ENCODE measurements at places on chromosomes 1 and 21.

GRCh38 chr1:200558866-200559459 is 61.6 kb downstream of the KIF14 start:
- no peak for DNase-seq

- no peak for DNase-seq
These were observed 403.0 kb upstream of the USP24 start for GRCh38 chr1:55618199-55618598.

DNA sequence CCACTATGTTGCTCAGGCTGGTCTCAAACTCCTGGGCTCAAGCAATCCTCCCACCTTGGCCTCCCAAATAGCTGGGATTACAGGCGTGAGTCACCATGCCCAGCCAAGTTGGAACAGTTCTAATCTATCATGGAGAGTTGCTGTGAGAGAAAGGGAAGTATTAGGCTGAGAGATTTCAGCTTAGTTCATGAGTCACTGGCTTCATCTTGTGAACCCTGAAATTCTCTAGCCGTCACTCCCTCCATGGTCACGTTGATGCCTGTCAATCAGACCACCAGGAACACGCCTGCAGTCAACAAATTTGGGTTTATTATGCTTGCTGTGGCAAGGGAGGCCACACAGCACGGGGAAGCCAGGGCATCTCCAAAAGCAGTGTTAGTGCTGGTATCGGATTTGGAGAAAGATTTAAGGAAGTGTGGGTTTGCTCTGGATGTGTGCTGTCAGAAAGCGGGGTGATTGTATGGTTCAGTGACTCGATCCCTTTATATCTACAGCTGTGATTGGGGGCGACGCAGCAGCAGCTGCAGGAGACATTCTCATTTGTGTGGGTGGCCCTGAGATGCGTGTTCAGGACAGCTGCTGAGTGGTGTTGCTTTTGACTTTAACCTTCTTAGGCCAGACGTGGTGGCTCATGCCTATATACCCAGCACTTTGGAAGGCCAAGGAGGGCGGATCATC is 18.7 kb downstream of the UQCRHL start:
- no peak for DNase-seq

- no peak for DNase-seq
These were observed at the start of gene FMO2 for GRCh38 chr1:171185091-171185490. FMO2 (plus strand) TSS chr1:171185300; CDS start chr1:171185714, 414 bp downstream.

GRCh38 chr1:11487196-11487751 is 8.3 kb downstream of the DISP3 start:
- no peak for DNase-seq

DNA sequence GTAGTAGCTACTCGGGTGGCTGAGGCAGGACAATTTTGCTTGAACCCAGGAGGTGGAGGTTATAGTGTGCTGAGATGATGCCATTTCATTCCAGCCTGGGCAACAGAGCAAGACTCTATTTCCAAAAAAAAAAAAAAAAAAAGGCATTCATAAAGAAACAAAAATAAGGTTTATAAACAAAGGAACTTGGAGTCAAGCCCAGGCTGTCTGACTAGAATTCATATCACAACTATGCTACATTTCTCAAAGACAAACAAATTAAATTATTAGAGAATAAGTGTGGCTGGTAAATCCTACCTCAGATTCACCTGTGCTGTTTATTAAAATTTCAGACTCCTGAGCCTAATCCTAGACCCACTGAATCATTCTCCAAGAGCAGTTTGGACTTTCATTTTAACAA is 4.2 kb downstream of the GCLM start:
- no peak for DNase-seq

DNA sequence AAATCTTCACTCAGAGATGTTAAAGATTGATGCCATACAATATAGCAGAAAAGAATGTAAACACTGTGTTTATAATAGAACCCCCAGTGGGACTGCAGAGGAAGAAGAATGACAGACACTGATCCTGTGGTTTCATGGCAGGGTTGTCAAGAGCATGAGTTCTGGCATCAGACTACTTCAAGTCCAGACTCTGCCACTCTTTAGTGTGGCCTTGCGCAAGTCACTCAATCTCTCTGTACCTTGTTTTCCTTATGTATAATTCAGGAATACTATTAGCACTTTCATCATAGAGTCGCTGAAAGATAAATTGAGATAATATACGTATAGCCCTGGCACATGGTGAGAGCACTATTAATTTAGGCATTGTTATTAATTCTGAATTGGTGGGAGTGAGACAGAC is 38.5 kb upstream of the BCL9 start:
- no peak for DNase-seq

DNA sequence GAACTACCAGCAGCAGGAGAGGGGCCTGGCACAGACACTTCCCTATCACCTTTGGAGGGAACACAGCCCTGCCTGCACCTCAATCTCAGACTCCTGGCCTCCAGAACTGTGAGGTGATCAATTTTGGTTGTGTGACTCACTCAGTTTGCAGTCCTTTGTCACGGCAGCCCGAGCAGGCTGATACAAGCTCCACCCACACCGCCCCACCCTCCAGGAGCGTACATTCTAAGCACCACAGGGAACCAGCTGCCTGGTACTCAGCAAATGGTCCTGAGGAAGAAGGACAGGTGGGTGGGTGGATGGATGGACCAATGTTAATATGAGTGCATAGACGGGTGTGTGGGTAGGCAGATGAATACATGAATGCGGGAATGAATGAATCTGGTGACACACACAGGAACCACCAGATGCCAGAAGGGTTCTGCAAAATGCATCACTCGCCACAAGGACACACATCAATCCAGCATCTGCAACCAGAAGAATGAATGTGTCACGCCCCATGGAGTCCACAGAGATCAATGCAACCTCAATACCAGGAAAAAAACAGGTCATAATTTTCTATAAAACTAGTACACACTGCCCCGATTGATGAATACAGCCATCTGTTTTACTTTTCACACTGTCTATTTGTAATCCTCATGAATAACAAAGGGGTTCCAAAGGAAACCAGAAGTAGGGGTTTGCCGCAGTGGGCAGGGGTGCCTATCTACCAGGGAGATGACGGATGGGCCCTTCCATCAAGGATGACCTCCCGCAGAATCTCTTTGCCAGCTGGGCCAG is 284.5 kb downstream of the NPHP4 start:
- DNase-seq: no peak

GRCh38 chr1:94095112-94095637 is 25.8 kb downstream of the ABCA4 start:
- peak; percentile 12 for DNase-seq

DNA sequence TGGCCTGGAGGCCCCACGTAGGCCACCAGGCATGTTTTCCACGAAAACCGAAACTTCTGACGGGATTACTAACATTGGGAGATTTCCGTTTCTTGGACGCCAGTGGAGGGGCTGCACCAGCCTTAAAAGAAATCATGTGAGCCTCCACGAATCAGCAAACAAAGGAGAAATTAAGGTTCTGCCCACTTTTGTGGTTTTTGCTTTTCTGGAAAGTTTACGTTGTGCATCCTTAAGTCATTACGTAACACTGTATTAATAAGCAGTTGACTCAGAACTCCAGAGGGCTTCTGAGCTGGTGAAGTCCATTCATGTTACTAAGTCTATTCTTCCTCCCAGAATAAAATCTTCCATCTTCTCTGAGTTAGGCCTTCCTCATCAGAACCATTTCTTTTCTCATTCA is 168.5 kb downstream of the PSMG1 start:
- DNase-seq: no peak

DNA sequence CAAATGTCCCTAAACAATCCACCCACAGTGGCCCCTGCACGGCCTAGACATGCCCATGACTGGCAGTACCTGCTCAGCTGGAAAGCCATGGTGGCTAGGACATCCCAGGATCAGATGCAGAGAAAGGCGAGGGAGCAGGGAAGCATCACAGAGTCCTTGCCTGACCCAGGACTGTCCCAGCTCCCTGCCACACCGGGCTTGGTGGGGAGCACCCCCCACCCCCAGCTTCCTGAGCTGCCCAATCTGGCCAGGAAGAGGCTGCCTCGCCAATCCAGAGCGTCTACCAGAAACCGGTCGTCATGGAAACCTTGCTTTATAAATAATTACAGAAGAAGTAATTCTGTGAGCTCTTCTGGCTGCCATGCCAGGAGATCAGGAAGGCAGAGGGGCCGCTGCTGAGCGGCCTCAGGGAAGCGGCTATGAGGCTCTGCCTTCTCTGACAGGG is 34.8 kb downstream of the ACOT7 start:
- no peak for DNase-seq

GRCh38 chr1:53517821-53518352 is 58.7 kb downstream of the DMRTB1 start:
- no peak for DNase-seq

- peak; percentile 3 for DNase-seq
These were observed 383.5 kb downstream of the OMA1 start for GRCh38 chr1:58162952-58163550.

- no peak for DNase-seq
These were observed 3.6 kb upstream of the SPRR3 start for GRCh38 chr1:152997901-152998300.

- no peak for DNase-seq
These were observed 365.0 kb downstream of the LTN1 start for GRCh38 chr21:28627691-28628090.

GRCh38 chr1:246782120-246782900 is 58.1 kb downstream of the SCCPDH start:
- DNase-seq: no peak

- DNase-seq: no peak
These were observed 66.1 kb downstream of the FASLG start for GRCh38 chr1:172724765-172725613.

DNA sequence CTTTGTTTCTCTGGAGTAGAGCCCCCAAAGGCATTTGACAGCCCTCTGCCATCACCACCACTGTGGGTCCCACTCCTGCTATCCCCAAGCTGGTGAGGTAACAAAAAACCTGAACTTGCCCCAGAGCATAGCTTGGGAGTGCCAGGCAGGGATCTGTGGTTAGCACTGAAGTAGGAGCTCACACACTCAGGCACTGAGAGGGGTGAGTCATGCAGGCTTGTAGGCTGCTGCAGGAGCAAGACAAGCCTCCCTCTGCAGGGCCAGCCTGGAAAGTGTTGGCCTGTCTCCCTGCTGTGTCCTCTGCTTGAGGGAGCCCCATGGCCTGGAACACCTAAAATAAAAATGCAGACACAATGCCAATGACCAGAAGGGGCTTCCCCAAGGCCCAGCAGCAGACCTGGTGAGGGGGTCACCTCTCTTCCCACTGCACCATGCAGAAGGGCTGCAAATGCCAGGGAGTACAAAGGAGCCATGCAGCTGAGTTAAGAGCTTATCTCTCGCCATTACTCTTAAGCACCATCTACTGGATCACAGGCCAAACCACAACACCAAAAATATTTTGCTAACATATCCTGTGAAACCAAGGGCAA is 108.9 kb upstream of the POGK start:
- DNase-seq: no peak

- DNase-seq: no peak
These were observed 198.0 kb downstream of the GRIK3 start for GRCh38 chr1:36836196-36836883.

GRCh38 chr1:85453640-85454194 is 11.2 kb downstream of the DDAH1 start:
- no peak for DNase-seq

DNA sequence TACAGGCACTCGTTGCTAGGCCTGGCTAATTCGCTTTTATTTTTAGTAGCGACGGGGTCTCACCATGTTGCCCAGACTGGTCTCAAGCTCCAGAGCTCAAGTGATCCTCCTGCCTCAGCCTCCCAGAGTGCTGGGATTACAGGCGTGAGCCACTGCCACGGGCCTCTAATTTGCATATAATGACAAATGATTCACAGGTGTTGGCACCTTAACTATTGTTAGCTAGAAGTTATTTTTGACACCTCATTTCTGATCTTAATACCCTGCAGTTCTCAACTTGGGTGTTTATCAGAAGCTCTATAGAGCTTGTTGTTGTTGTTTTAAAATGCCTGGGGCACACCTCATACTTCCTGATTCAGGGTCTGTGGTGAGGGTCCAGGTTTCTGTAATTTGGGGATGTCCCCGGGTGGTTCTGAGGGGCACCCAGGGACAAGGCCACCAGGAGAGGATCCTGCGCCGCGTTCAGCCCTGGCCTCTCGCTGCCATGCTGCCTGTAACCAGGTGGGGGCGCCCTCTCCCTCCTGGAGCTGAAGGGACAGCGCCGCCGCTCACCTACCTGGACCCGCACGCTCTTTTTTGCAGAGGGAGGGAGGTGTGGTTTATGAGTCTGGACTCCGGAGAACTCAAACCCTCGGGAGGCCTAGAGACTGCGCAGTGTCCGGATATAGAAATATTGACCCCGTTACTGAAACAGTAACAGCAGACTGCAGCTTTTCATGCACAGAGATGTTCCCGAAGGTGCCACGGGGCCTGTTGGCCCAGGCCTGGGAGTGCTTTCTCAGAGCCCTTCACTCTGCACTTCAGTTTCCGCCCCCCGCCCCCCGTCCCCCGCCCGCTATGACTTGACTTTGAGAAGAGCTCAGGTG is 23.0 kb upstream of the NEK2 start:
- no peak for DNase-seq

DNA sequence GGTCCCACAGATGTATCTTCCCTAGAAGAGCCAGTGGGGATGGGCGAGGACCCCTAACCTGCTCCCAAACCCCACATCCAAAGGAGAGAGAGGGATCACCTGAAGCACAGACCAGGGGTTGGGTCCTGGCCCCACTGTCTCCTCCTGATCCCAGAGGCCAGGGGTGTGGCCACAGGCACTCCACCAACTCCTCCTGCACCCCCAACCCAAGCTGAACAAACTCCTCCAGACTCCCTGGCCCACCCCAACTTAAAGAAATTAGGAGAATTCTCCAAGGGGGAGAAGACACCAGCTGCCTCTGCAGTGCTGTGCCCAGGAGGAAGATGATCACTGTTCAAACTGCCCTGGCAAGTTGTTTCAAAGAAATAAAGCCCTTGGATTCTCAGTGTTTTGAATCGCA is 4.5 kb upstream of the PRAMEF12 start:
- DNase-seq: no peak

GRCh38 chr1:18088077-18088594 is 19.5 kb upstream of the IGSF21 start:
- no peak for DNase-seq

GRCh38 chr1:32764826-32765569 is 52.2 kb downstream of the YARS1 start:
- DNase-seq: no peak

DNA sequence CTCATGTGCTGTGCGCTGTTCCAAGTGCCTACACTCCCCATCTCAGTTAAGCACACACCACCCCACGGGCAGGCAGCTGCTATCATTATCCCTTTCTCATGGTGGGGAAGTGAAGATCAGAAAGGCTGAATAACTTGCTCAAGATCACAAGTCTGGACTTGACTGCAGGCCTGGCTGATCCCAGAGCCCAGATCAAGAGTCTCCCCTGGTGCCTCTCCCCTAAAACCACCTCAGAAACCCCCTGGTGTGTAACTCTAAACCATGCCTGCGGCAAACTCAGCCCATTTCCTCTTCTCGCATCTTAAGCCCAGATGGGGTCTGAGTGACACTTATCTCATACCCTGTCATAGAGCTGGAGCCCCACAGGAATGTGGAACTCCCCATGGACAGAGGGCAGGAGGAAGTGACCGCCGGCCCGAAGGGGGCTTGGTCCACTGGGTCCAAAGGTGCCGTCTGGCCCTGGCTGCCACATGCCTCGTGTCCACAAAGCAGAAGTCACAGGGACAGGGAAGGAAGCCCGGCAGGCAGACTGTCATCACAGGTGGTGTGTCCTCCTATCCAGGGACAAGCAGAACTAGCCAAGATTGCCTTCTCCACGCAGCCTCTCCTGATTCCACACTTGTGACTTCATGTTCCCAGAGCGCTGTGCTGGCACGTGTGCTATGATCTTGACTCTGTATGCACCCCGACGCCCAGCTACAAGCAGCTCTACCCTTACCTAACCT is 92.1 kb downstream of the SYF2 start:
- DNase-seq: peak; percentile 3

All from nucleus accumbens (tissue), 56 donors.